ENCODE measurements at places on chromosomes 4 and X.
A peak's percentile ranks its signal among the peaks of the same experiment; 100 is the strongest.

DNA sequence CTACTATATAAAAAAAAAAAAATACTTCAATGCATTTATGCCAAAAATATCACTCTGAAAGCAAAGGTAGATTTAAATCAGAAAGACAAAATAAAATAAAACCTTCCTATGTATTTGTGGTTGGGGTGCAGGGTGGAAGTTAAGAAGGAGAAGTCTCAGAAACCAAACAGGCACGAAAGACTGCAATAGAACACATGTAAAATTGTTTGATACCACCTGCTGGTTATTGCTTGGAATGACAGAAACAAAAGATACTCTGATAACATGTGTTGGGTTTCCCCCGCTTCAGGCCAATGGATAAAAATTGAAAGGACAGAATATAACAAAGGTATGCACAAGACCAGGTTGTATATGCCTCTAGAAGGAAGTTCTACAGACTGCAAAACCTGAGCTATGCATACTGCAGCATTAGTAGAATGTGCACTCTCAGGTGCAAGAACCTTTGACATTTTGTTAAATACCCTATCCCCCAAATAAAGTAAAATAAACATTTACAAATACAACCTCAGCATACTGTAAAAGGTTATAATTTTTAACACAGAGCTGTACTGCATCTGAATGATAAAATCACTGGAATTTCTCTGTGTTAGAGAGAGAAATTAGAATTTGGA is 118.8 kb downstream of the GABRA2 start:
- DNase-seq: no peak

GRCh38 chr4:102454268-102454667 is 46.9 kb upstream of the NFKB1 start:
- DNase-seq: no peak

DNA sequence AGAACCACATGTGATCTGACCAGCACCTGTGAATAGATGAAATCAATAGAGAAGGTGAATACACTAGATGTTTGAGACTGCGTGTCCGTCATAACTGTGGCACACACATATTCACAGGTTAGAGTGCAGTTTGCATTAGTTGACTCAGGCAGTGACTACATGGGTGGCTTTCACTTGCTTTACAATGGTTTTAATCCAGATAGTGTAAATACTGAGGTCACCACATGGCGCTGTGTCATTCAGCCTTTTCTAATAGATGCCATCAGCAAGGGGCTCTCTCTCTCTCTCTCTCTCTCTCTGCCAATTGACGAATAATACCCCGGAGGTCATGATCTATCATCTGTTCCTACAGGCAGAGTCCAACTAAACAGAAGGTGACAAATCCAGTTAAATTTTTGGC is 30.7 kb upstream of the FGF13 start:
- DNase-seq: no peak

DNA sequence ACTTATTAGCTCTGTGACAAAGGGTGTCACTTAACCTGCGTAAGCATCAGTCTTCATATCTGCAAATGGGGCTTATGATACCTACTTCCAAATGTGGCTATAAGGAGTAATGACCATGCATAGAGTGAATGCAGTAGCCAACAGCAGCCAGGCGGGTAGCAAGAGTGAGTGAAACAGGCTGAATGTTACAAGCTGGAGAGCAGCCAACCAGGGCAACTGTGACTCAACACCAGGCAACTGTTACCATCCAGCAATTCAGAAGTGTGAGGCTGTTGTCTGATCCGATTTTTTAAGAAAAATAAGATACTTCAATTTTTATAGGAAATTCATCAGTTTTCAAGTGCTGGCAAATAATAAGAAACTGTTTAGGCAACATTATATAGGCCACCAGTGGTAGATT is 270.2 kb upstream of the TAPT1 start:
- no peak for DNase-seq

GRCh38 chr4:36676139-36677050 is 395.0 kb downstream of the DTHD1 start:
- no peak for DNase-seq

DNA sequence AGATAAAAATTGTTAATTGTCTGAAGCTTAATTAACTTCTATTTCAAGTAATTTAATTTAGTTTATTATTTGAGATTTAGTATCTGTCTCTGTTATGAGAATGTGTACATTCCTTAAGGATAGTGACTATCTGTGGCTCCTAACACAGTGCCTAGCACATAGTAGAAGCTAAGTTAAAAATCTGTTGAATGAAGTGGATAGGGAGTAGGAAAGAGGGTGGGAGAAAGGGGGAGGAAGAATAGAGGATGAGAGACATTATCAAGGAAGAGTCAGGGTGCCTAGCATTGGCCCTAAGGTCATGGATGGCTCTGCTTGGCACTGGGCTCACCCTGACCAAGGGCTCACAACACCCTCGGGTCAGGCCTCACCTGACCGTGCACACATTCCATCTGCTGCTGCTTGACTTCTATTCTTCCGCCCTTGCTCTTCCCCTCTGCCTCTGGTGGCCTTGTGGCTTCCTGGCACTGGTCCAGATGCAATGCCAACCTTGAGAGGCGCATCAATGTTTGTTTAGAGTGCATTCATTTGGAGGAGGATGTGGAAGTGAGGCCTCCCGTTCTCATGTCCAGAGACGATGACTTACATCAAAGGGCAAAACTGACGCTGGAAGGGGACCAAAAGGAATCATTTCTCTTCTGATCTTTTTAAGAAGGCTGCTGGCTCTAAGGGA is 42.3 kb downstream of the TRIM2 start:
- DNase-seq: no peak

DNA sequence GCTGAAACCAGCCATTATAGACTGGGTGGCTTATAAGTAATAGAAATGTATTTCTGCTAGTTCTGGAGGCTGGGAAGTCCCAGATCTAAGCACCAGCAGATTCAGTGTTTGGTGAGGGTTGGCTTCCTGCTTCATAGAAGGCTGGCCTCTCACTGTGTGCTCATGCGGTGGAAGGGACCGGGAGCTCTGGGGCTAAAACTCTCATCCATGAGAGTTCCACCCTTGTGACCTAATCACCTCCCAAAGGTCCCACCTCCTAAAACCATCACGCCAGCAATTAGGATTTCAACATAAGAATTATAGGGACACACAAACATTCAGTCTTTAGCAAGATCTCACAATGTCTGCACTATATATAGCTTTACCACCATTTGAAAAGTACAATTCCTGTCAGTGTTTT is 215.2 kb downstream of the CBR4 start:
- DNase-seq: no peak

GRCh38 chr4:102416765-102417164 is 71.5 kb upstream of the SLC39A8 start:
- DNase-seq: no peak

GRCh38 chr4:99378876-99379275 is 26.3 kb upstream of the ADH1C start:
- DNase-seq: no peak

DNA sequence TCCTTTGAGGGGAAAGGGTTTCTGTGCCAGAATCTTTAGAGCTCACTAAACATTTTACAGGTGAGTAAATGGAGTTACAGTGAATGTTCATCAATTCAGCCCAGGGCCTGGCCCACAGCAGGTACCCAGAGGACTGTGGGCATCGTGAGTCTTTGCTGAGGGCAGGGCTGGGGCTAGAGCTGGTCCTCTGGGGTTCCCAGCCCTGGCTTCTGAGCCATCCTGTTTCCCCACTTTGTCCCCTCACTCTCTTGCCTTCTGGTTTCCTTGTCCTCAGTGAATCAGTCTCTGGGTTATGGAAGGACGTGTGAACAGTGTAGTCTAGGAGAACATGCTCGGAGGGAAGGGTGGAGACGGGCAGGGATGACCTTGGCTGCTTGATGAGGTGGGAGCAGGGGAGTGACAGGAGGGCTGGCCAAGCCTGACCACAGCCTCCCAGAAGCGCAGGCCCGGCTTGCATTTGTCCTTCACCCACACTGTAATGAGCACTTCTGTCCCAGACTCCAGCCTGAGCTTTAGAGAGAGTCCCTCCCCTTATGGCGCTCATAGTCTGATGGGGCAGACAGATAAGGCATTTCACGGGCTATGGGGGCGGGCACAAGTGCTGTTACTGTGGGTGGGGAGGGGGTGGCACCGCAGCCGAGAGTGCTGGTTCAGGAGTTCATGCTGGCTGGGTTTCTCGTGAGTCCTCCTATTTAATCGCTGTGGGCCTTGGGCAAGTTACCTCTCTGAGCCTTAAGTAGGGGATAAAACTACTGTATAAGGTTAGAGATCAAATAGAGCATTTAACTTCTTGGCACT is 17.3 kb downstream of the TBC1D14 start:
- peak; percentile 48 for DNase-seq

- no peak for DNase-seq
These were observed 51.7 kb downstream of the FAM53A start for GRCh38 chr4:1632109-1633104.

DNA sequence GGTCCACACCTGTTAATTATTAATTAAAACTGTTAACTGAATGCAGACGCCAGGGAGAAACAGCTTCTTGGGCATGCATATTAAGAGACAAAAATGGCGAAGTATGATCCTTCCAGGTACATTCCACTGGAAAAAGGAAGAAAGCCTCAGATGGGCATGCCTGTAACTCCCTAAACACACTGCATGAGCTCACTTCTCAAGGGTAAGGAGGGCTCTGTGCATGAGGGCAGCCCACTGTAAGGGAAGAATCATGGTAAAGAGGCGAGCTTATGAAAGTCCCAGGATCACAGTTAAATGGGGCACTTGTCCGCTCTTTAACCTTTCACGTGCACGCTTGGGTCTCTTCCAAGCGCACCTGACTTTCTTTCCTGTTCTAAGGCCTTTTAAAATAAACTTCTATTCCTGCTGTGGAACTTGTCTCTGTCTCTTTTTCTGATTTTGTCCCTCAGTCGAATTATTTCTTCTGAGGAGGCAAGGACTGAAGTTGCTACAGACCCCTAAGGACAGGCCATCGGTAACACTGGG is 321.7 kb downstream of the PPP1R2C start:
- no peak for DNase-seq

DNA sequence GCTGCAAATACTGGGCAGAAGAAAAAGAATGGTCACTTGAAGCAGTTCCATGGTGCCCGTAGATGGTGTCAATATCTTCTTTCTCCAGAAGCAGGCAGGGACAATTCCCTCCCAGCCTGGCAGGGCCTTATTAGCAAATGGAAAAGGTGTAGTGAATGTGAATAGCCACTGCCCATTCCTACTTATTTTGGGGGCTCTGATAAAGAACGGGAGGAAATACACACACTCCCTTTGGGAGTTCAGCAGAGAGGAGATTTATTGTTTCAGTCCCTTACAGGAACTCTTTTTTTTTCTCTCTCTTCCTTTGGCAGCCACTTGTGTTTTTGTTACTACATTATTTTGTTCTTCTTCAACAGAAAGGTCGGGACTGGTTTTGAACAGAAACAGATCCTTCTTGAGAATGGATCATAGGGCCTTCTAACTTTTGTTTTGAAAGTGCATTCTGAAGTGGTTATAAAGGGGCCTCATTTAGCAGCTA is at the start of gene EMCN:
EMCN (minus strand) TSS at position 159 of the 478 bp plus-strand sequence; CDS start at position 51, 108 bp downstream.
- DNase-seq: peak; percentile 21
